ENCODE measurements at places on chromosomes 16 and 17. TPM values are rescaled to one million over a fixed set of nuclear protein-coding genes. Genes with fewer than 3 reads are reported as not detected.

Gene CDH3
- under 0.01 TPM for total RNA-seq

Gene TMEM238L
- not detected for total RNA-seq

Gene WSCD1
- 0.08 TPM for total RNA-seq

Gene TPSG1
- total RNA-seq = not detected

Gene CACNG1
- total RNA-seq = not detected

Gene TBC1D3H
- total RNA-seq = not detected

Gene KRTAP4-4
- total RNA-seq = not detected

Gene DNAH9
- not detected for total RNA-seq

Gene IQCK
- total RNA-seq = 6.1 TPM

Gene HYDIN
- total RNA-seq = 0.12 TPM

Gene TVP23A
- total RNA-seq = not detected

Gene TMEM256
- 42.7 TPM for total RNA-seq

Gene DNAI2
- not detected for total RNA-seq

Gene FOXN1
- not detected for total RNA-seq

Gene PPL
- 0.68 TPM for total RNA-seq

Gene SULT1A4
- 0.23 TPM for total RNA-seq

Gene CPNE7
- 9.1 TPM for total RNA-seq

Gene SLC13A5
- total RNA-seq = 0.15 TPM

Gene FGF11
- total RNA-seq = 2.6 TPM

Gene CCL16
- not detected for total RNA-seq

Gene LRRC46
- 0.08 TPM for total RNA-seq

Gene SLC13A2
- total RNA-seq = not detected

Gene TNS4
- total RNA-seq = not detected

Gene TM4SF5
- total RNA-seq = not detected

Gene HOXB2
- 3.8 TPM for total RNA-seq

Gene SMIM5
- not detected for total RNA-seq

Measured in smooth muscle cell of the coronary artery (primary cell).